NCI-H1092 treated with DMSO at 0.1 percent for 48 hours (cell line): ENCODE measurements at places on chromosomes 3 and 15.

GRCh38 chr3:19765954-19766353 lies 168.1 kb downstream of the EFHB start:
- DNase-seq, result no peak

GRCh38 chr3:25057379-25057778 lies 370.7 kb upstream of the RARB start:
- no peak for DNase-seq

DNA sequence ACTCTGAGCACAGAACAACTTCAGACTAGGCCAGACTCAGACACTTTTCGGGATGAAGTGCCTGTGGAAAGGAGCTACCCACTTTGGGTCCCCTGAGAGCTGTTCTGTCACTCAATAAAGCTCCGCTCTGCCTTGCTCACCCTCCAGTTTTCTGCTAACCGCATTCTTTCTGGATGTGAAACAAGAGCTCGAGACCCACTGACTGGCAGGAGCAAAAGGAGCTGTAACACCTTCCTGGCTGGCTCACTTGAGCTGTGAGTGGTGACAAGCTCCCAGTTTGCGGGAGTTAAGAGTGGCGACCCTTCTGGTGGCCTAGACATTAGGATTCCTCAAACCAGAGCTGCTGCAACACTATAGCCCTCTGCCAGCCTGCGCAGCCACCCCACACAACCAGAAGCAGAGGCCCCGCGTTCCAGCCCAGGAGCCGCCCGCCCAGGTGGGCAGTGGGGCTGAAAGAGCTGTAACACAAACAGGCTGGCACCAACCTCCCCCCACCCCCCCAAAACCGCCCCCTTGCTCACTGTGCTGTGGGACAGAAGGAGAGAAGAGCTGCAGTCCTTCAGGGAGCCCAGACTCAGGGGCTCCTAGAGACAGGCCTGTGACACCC lies 1178.1 kb upstream of the GBE1 start:
- DNase-seq, result no peak

DNA sequence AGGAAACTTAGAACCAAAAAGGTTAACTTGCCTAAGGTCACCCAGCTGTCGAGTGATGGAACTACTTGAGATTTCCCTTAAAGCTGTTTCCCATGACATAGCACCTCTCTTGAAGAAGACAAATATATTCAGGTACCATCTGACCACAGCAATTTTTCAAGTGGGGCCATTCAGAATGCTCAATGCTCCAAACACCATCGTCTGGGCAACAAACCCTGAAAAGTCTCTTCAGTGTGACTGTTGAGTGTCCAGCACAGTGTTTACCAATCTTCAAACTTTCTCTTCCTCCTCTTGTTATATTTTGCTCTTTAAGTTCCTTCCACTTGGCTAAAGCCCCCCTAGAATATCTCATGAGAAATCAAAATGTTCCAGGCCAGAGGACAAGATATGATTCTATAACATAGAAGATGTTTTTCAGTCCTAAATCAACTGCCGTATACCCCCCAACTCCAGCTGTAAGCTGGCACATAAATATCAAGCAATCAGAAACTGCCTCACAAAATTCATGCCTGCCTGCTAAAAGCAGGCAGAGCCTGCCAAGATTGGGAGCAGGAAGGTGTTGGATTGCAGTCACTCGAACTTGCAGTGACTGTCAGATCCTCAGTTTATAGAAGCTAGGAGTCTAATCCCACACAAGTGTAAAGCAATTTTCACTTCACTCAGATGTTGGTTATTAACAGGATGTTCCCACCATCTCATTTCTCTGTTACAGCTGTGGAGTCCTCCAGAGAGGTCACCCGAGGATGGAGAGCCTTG lies 230.5 kb upstream of the MRPL3 start:
- DNase-seq, result no peak

DNA sequence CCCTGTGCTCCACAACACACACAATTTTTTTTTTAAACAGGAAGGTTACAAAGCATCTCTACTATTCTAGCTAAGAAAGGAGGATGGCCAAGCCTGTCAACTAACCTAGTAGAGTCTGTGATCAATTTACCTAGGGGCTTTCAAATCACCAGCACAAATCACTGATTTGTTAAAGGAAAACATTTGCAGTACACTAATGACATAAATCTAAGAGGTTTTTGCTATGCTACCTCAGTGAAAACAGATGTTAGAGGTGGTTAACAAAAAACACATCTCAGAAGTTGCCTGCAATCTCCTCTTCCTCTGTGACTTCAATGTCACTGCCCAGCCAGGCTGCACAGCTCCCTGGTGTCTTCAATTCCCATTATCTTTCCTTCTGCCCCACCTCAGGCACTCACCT lies 72.0 kb downstream of the RAD18 start:
- no peak for DNase-seq
